ENCODE measurements at places on chromosomes 4 and X.

- no peak for DNase-seq
Measured at GRCh38 chrX:21661316-21661715, 3.2 kb upstream of the KLHL34 start.

DNA sequence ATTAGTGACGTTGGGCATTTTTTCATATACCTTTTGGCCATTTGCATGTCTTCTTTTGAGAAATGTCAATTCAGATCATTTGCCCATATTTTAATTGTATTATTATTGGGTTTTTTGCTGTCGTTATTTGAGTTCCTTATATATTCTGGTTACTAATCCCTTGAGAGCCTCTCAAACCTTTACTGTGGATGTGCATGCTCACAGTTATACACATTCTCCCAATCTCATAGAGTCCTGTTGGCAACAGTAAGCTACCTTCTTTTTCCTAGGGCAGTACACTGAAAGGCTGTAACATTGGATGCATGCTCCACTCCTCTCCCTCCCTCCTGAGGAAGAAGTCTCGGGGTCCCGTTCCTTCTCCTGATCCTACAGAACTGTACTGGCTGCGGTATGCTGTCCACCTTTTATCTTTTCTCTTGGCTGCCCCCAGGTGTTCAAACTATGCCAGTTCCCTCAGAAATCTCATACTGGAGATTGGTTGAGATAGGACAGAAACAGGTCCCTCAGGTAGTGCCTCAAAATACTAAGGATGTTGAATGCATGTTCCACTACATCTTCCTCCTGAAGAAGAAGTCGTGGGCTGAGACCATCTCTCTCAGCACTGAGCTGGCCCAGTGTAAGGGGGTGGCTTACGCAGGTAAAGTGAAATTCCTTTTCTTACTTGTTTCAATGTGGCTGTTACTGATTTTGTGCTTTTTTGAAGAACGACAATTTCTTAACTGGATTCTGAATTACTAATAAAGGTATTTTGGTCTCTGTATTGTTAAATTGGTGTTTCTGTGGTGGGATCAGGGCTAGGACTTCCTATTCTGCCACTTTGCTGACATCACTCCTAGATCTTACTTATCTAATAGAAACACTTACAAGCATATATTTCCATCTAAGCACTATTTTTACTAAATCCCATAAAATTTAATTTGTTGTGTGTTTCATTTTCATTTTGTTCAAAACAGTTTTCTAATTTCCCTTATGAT lies 145.4 kb upstream of the HUWE1 start:
- DNase-seq = peak; percentile 23

DNA sequence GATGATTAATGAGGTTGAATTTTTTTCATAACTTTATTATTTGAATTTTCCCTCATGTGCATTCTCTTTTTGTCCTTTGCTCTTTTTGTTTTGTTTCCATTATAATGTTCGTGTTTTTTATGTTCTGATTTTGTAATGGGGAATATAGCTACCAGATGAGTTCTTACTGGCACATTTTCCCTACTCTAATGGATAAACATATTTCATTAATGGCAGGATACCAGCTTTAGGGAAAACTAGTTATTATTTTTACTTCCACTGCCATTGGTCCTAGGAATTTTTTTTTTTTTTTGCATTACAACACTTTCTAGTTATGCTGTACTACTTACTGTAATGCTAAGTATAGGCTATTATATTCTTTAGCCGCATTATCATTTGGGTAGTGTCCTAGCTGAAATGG lies 286.3 kb downstream of the SPRY1 start:
- DNase-seq = no peak

- DNase-seq = no peak
Measured at GRCh38 chr4:184306949-184307348, 89.3 kb upstream of the ENPP6 start.

DNA sequence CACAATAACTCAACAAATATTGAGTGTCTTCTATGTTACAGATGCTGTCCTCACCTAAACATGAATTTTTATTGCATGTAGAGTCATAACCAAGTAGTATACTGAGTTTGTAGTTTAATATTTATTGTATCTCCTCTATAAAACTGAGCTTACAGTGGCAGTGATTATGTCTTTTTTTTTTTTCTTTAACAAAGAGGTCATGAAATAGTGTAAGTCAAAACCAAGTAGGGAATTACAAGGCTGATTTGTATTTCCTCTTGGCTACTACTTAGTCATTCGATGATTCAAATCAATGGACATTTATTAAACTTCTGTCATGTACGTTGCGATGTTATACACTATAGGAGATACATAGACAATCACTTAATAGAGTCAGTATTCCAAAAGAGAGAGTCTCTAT lies 48.4 kb downstream of the IL15 start:
- peak; percentile 33 for DNase-seq

DNA sequence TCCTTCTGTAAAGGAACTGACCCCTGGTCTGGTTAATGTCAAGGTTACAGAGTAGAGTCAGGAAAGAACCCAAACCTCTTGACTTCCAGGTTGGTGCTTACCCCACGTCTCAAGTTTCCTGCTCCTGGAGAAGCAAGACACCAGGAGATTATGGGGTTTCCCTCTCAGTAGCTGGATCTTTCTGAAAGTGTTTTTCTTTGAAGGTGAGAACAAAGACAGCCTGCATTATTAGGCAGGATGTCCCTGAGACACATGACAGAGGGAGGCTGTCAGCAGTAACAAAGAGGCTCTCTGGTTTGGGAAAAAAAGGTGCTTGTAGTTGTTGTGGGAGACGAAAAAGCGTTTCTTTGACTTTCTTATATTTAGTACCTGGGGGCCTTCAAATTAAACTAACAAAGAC lies 44.7 kb upstream of the IGFBP7 start:
- no peak for DNase-seq

DNA sequence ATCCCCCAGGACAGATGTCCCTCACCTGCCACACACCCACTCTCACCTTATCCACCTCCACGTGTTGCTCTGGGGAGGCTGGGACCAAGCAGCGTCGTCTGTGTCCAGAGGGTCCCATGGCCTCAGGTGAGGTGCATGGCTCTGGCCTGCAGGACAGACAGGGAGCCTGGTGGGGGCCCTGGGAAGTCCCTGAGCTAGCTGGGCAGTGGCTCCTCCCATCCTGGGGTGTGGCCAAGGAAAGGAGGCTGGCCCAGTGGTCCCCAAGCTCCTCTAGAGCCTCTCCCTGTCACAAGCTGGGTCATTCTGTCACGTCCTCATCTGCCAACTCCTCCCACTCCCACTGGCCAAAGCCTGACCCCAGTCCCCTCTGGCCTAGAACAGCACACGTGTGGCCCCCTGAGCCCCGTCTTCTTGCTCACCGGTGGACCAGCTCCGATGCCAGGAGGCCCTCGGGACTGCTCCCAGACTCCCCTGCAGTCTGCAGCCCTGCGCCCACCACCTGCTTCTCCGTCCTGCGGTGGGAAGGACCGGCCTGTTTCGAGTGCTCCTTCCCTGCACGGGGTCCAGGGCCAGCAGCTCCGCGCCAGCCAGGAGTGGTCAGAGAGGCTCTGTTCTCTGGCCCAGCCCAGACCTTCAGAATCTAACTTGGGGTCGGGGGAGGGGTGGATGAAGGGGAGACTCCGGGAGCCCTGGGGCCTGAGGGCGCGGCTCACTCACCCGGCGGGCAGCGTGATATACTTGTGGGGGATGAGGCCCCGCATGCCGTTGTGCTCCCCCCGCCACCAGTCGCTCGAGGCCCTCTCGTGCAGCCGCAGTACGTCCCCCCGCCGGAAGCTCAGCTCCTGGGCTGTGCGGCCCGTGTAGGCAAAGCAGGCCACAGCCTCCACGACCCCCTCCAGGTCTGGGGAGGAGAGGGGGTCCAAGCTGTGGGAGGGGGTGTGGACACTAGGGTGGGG lies 4.8 kb downstream of the AVPR2 start:
- DNase-seq = no peak

DNA sequence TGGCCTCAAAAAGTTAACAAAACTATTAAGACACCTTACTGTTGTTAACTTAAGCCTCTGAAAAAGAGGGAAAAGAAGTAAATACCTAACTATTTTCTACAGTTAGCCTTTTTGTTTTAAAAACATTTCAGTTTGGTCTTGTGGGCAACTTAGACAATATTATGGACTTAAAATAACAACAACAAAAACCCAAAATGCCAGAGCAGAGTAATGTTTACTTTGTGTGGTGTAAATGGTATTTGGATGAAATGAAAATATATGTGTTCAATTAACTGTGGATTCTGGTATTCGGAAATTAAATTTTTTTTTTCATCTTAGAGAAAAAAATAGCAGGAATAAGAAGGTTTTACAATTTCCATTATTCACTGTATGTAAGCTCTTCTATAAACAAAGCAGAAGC lies 79.6 kb upstream of the NPNT start:
- no peak for DNase-seq

DNA sequence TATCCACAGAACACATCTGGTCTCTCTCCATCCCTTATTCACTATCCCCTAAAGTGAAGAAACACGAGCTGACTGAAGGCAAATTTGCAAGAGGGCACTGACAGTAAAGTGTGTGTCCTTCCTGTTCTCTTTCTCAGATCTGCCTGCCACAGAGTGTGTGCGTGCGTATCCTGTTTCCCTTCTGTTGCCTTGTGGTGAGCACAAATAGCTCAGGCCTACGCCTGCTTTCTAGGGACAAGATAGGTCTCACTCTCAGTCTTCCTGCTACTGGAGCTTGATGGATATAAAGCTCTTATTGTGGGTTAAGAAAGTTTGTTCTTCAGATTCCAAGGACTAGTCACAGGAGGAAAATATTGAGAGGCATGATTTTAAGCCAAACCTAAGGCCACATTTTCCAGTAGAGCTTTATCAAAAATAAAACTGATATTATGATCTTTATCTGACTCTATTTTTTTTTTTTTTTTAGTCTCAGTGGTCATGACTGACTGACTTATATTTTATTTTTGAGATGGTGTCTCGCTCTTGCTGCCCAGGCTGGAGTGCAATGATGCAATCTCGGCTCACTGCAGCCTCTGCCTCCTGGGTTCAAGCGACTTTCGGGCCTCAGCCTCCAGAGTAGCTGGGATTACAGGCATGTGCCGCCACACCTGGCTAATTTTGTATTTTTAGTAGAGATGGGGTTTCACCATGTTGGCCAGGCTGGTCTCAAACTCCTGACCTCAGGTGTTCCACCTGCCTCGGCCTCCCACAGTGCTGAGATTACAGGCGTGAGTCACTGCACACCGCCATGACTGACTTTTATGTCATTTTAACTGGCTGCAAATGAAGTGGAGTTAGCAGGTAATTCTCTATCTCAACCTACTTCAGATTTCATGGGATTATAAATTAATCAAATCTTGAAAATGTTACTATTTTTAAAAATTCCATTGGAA lies 140.3 kb upstream of the SH3RF1 start:
- peak; percentile 36 for DNase-seq

GRCh38 chr4:140152751-140153418 lies 1.1 kb downstream of the MAML3 start:
- DNase-seq = peak; percentile 50

DNA sequence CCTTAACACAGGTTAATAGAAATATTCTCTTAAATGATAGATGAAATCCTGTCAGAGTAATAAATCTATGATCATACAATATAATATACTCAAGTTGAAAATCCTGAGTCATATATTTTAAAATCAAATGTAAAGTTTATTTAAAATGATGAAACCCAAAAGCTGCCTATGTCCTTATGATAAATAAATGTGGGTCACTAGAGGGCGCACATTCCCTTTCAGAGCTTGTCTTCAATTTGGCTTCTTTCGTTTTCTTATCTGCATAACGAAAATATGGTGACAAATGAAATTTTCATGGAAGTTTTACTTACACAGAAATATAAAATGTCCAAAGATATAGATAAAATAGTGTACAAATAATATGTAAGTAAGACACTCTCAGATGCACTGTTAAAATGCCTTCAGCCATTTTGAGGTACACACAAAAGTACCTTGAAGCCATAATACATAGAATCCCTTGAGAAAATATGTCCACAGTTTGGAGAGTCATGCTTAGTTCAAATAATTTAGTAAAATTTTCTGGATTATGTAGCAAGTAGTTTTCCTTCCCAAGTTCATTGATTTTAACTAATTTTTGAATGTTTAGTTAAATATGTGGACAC lies 680.4 kb downstream of the DMD start:
- DNase-seq = peak; percentile 23

DNA sequence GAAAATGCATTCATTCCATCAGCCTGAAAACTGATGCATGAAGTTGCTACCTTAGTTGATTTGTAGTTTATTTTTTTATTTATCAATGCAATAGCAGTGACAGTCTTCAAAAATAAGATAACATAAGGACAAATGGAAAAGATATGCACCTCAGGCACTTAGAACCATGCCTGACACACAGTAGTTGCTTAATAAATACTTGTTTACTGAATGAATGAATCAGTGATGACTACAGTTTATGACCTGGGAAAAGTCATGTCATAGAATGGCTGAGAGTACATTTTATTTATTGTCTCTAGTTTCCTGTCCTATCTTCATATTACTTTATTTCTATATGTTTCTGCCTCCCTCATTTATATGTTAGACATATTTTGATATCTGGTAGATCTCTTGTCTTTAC lies 171.8 kb downstream of the TLL1 start:
- no peak for DNase-seq

DNA sequence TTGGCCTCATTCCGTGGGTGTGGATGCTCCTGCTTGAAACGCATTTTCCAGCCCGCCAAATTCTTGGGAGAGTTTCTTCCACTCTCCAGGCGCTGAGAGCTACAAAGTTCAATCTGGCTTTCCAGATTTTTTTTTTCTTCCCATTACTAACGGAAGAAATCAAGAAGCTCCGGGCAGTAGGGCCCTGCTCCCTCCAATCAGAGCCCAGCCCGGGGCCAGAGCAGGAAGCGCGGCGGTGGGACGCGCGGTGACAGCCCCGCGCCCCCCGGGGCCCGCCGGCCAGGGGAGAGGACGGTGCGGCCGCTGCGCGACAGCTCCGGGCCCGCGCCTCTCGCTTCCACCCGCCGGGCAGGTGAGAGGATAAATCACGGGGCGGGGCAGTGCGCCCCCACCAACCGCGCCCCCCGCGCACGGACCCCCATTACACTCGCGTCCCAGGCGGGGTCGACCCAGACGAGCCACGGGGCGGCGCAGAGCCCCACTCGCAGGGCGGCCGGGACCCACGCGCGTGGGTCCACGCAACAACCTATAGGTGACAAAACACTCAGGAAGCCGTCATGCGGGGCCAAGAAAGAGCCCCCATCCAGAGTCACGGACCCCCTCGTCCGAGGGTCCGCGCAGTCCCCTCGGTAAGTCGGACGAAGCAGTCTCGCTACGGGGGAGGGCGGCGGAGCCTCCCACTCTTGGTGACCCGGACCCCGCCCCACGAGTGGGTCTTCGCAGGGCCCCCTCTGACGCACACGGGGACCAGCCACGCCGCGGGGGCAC lies 868 bp downstream of the AFAP1 start:
- DNase-seq = peak; percentile 46

- DNase-seq = no peak
Measured at GRCh38 chrX:48165241-48165640, 31.4 kb downstream of the SSX5 start.

DNA sequence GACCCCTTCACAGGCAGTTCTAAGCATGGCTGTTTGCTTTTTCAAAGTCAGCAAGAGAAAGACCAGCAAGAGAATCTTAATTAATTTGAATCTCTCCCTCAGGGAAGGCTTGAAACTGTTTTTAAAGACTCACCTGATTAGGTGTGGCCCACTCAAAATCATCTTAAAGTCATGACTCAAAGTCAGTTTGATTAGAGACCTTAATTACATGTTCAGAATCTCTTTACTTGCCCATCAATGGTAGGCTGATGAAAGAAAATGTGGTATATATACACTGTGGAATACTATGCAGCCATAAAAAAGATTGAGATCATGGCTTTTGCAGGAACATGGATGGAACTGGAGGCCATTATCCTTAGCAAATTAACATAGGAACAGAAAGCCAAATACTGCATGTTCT lies 247.5 kb upstream of the PRKX start:
- no peak for DNase-seq
